ENCODE measurements at places on chromosomes 5 and 9.

- DNase-seq, result no peak
Observed at GRCh38 chr9:94139672-94140417, 55.6 kb downstream of the PTPDC1 start.

DNA sequence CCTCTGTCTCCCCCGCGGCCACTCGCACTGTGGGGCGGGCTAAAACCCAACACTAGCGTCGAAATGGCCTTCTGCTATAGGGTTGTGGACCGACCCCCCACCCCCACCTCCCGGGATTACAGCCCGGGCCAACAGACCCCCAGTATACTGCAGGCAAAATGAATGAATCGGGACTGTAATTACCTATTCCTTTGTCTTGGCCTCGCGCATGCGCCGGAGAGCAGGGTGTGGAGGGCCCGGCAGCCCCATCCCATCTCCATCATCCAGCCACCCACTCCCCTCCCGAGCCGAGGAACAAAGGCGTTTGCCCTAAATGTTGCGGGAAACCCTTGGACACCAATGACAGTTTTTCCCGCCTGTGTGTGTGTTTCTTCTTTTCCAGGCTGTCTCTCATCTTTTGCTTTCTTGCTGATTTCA is 1.6 kb downstream of the BASP1 start:
- DNase-seq, result no peak

DNA sequence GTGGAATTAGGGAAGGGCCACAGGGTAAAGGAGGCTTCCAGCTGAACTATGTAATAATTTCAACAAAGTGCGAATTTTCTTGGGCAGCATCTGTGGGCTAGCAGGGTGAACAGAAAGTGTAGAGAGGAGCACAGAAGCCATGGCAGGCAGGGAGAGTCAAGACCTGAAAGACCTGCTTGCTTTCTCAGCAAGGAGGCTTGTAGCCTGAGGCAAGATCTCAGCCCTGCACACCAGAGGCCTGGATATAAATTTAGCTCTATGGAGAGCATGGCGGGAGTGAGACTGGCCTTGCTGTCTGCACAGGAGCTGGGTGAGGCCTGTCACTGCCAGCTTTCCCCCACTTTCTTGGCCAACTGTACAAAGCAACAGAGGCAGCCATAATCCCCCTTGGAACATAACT is 32.1 kb upstream of the SH3TC2 start:
- DNase-seq, result no peak

DNA sequence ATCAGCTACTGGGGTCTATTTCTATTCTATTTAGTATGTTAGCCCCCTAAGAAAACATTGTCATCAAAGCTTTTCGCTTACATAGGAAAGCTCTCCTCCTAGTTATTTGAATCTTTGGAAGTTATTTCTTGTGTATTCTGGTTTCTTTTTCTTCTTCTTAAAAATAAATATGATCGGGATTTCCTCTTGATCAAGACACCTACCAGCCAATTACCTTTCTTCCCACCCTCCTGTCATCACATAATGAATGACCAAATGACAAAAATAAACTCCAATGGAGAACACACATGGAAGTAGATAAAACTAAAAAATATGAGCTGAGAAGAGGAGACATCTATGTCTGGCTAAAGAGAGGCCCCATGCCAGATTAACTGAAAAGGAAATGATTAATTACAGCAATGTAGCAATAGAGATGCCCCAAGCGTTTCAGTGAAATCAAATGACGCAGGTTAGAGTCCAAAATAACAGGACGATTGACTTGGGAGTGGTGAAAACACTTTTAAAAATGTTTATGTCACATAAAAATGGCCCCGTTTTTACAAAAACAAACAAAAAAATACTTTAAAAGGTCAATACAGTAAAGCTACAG is 59.5 kb upstream of the PCSK1 start:
- no peak for DNase-seq

DNA sequence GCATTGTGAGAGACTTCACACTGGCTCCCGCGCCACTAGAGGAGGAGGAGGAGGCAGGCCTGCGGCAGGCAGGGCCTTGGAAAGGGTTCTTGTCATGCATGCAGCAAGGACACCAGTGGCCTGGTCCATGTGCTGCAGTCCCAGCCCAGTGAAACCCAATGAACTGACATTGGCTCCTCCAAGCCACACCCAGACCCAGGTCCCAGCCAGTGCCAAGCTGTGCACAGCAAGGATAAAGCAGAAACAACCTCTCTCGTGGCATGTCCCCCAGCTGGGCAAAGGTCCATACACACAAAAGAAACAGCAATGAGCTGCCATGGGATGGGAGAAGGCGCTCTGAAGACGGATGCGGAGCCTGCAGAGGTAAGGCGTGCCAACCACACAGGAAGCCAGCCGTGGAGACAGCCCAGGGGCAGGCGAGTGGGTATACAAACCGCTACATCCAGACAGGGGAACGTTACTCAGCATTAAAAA is 89.2 kb downstream of the SEMA4D start:
- DNase-seq, result no peak

- no peak for DNase-seq
Observed at GRCh38 chr9:109409773-109410397, 88.2 kb downstream of the PTPN3 start.

DNA sequence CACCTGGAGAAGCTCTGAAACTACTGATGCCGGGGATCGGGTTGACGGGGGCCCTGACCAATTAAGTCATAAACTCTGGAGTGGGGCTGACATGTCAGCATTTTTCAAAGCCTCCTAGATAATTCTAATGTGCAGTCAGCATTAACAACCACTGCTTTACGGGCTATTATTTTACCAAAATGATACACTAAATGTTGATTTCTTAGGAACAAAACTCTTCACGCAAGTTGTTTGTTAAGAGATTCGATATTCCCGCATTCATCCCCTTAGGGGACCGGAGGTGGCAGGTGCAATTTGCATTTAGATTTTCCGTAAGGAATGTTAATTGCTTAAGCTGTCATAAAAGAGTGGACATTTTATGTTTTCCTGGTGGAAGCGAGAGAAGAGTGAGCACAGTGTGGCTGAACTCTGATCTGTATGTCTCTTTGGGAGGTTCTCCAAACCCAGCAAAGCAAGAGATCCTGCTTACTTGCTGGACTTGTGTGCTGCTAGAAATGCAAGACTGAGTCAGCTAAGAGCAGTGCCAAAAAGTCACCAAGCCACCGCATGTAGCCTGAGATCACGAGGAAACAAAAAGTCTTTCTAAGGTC is 77.6 kb downstream of the UGCG start:
- DNase-seq, result no peak

- no peak for DNase-seq
Observed at GRCh38 chr9:24071716-24072115, 245.7 kb upstream of the ELAVL2 start.

- no peak for DNase-seq
Observed at GRCh38 chr5:74326571-74327338, 313.8 kb downstream of the ENC1 start.

DNA sequence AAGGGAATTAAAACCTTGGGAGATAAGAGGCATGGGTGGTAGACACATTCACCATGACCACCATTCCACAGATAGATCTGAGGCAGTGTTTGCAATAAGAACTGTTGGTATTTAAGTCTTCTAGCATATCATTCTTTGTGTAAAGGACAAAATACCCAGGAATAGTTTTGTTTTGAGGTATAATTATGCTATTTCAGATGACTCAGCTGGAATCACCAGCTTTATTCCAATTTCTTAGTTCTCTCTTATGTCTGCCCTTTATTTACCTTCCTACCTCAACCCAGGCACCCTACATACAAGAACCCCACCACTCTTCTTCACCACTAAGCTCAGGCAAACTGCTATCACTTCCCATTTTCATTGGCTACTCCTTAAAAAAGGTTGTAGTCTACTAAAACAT is 94.7 kb upstream of the TRIO start:
- DNase-seq, result no peak

GRCh38 chr5:163534492-163535094 is 29.2 kb downstream of the MAT2B start:
- DNase-seq, result no peak

- DNase-seq, result no peak
Observed at GRCh38 chr9:38171538-38171884, 102.5 kb upstream of the SHB start.

DNA sequence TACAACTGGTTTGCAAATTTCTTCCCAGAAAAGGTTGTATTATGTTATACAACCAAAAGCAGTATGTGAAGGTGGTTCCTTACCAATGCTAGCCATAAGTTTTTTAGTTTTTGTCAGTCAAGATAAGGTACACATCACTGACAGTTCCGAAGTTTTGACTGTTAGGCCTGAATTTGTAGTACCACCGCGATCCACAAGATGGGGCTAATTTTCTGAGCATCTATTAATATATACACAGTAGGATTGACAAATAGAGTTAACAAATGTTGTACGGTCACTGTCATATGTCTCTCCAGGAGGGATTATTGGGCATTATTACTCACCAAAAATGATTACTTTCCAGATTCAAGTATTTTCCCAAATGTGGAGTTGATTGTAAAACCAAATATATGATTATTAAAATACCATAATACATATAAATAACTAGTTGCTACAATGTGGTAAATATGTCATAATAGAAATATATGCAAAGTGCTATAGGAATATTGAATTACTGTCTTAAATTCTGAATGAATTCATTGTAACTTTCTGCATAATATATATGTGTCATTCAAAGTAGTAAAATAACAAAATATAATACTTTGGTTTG is 28.4 kb upstream of the LRRC19 start:
- DNase-seq, result no peak

DNA sequence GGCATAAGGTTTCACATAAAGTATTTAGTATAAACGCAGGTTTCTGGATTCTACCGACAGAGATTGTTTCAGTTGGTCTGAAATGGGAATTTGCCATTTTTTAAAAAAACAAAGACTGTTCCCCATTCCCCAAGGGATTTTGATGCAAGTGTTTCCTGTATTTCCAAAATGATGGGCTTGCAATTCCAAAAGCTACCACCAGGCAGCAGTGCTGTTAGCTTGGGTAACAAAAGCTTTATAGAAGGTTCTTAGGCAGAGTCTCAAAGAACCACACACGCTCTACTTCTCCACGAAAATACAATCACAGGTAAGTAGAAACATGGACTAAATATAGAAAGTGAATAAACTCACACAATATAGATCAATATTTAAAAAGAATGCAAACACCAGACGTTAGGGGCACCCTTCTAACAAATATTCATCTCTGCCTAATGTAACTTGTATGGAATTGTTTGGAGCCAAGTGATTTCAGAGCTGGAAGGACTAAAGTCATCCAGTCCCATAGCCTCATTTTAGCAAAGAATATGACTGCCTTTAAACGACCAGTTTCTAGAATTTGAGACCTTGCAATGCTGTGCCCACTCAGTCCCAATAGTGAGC is 154.3 kb downstream of the SPOCK1 start:
- no peak for DNase-seq

DNA sequence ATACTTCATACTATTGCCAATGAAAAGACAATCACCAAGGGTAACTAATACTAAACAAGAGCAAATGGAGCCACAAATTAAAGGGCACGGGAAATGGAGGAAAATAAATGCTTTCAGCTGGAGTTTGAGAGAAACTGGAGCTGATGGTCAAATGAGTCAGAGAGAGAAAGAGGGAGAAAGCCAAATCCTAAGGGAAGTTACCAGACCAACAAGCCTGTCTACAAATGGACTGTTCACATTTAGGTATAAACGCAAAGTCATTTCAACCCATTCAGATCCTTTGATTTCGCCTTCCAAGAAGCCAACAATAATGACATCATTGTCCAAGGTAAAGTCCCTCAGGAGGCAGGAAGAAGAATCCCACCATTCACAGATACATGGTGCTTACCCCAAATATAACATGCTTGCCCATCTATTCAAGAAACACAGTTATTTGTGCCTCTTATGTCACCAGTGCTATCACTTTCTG is 351.8 kb downstream of the RAB3C start:
- no peak for DNase-seq

- no peak for DNase-seq
Observed at GRCh38 chr9:123753016-123753415, 176.9 kb downstream of the DENND1A start.

DNA sequence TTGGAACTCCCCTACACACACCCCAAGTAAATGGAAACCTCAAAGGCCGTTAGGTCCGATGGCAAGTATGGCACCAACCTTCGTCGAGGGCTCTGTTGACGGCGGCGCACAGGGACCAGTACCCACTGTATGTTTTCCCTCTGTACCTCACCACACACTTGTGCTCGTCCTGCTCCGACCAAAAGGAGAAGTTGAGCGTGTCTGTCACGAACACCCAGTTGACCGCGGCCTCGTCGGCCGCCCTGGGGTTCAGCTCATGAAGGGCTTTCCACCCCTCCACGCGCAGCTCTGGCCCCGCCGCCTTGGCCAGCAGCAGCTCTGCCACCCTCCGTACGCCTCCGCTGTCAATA is 24.0 kb downstream of the HNRNPK start:
- DNase-seq, result no peak

Data from CMK (cell line).